ENCODE measurements at places on chromosomes 4 and X.

DNA sequence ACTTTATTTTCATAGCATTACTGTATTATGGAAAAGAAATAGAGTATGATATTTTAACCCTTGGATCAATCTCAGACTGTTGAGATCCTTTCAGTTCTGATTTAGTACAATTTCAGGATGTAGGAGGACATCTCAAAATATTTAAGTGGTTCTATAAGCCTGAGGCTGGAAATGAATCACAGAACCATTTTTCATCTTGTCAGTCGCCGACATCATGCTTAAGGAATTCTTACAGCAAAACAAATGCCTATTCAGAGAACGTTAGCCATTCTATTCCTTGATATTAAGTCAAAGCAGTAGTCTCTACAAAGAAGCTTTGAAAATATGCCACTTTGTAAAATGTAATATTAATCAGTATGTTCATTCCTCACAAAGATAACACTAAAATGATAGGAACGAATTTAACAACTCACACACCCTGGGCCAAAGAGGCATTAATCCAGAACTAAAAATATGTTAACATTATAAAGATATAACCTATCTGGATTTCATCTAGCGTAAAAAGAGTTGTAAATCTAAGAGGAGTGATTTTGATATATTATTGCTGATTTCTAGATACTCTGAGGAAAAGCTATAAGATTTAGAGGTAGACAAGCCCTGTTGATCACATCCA is 152.0 kb downstream of the GASK1B start:
- DNase-seq = no peak

DNA sequence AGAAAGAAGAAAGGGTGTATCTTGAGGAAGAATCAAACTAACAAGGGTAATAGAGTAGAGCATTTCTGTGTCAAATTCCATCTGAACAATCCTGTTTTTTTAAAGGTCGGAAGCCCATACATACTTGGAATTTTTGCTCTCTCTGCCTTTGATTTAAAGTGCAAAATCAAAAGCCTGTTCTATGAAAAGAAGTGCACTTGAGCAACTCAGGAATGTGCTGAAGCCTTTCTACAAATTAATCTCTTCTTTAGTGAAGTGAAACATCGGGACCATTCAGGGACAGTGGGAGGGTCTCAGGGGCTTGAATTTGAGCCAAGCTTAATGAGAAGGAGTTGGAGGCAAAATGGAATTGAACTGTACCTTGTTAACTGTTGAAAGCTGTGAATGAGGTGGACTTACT is 1008.5 kb upstream of the LCORL start:
- DNase-seq = no peak

- no peak for DNase-seq
Measured at GRCh38 chrX:21885568-21885967, 29.8 kb downstream of the YY2 start.

DNA sequence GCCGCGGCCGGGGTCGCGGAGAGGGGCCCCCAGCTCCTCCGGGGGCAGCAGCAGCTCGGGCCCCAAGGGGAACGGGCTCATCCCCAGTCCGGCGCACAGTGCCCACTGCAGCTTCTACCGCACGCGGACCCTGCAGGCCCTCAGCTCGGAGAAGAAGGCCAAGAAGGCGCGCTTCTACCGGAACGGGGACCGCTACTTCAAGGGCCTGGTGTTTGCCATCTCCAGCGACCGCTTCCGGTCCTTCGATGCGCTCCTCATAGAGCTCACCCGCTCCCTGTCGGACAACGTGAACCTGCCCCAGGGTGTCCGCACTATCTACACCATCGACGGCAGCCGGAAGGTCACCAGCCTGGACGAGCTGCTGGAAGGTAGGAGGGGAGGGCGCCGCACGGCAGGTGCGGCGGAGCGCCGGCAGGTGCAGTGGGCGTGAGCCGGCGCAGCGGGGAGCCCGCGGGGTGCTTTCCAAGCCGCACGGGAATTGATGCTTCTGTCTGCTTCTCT is 886 bp downstream of the DCLK2 start:
- DNase-seq = peak; percentile 11

- no peak for DNase-seq
Measured at GRCh38 chr4:63663870-63664269, 745.4 kb downstream of the TECRL start.

- no peak for DNase-seq
Measured at GRCh38 chr4:177673985-177674489, 231.8 kb upstream of the AGA start.

GRCh38 chr4:157231525-157231924 is 11.0 kb downstream of the GRIA2 start:
- DNase-seq = no peak

DNA sequence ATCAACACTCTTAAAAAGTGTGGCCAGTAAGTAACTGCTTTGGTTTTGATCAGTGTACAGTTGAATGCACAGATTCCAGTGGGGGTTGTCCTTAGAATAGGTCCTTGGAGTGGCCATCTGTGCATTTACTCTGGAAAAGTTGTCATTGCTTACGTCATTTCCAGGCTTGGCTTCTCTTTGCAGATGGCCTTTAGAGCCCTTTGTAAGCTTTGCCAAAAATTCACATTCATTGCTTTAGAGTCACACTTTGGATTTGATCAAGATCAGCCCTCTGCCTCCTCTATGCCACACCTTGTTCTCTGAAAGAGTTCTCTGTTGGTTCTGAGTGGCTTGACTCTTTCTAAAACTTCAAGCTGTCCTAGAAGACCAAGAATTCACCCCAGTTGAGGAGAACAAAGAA is 83.9 kb downstream of the MAMLD1 start:
- DNase-seq = no peak

DNA sequence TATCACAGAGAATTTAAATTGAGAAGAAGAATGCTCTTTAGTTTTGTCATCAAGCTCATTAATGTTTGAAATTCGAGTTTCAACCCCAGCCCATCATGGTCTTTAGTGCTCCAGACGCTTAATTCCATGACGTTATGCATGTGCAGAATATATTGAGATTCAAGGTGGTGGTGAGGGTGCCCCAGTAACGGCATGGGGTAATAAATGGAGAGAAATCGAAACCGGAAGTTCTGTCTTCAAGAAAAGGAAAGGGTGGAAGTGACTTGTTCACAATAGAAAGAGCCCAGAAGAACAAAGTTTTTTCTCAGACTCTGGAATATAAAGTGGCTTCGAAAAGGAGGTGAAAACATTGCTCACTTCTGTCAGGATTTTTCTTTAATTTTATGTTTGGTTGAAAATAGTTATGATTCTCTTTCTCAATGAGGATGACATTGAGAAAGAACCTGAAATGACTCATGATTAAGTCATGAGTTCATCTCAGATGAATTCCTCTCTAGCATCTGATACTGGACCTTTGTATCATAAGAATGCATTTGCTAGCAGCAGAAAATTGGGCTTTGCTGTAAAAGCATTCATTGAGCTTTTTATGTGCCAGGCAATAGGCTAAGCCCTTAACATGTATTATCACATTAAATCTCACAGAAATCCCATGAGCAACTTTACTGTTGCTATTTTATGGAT is 779 bp upstream of the DDX60L start:
- DNase-seq = peak; percentile 54

GRCh38 chr4:93764639-93765246 is 63.8 kb upstream of the ATOH1 start:
- DNase-seq = peak; percentile 42

DNA sequence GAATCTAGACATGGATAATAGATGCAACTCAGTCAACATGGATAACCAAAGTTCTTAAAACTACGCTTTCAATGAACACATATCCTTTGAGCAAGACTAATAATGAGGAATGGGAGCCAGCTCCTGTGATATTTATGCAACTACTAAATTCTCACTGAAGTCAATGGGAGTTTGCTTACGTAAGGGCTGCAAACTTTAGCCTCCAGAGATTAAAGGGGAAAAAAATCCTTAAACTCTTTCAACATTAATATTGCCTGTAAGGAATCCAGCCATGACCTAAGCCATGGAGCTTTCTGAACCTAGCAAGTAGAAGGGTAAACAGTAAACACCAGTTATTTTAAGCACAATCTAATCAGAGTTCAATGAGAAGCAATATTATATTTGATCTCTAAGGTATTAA is 125.2 kb upstream of the PITX2 start:
- no peak for DNase-seq

DNA sequence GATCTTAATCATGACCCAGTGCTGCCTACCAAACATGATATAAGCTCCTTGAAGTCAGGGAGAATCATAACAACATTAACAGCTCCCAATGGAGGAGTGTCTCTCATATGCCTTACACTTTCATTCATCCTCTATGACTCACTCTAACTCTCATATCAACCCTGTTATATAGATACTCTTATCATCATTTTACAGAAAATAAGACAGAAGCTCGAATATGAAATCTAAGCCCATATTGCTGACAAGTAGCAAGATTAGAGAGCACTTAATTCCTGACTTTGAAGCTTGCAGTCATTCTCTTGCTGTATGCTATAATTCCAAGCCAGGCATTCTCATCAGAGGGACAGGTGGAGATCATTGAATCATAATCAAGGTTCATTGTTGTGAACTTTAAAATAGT is 476.7 kb upstream of the ATOH1 start:
- DNase-seq = no peak

GRCh38 chr4:184838249-184839074 is 12.7 kb upstream of the ACSL1 start:
- no peak for DNase-seq

DNA sequence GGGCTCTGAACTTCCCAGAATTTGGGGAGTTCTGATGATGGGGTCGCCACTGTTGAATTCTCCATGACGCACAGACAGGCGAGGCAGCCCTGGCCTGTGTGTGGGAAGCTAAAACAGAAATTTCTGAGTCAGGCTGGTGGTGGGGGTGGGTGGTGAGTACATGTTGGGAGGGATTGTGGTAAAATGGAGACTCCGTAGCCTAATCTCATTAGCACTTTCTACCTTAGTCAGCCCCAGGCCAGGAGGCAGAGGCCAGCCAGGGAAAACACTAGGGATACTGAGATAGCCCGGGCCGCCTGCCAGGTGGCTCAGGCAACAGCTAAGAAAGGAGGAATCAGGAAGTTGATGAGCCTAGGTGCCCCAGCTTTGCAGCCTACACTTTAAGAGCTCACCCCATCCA is 39.3 kb upstream of the NHSL2 start:
- no peak for DNase-seq

- DNase-seq = no peak
Measured at GRCh38 chr4:102534845-102535244, 33.7 kb downstream of the NFKB1 start.

- no peak for DNase-seq
Measured at GRCh38 chrX:70613295-70613694, 168.7 kb downstream of the DLG3 start.

DNA sequence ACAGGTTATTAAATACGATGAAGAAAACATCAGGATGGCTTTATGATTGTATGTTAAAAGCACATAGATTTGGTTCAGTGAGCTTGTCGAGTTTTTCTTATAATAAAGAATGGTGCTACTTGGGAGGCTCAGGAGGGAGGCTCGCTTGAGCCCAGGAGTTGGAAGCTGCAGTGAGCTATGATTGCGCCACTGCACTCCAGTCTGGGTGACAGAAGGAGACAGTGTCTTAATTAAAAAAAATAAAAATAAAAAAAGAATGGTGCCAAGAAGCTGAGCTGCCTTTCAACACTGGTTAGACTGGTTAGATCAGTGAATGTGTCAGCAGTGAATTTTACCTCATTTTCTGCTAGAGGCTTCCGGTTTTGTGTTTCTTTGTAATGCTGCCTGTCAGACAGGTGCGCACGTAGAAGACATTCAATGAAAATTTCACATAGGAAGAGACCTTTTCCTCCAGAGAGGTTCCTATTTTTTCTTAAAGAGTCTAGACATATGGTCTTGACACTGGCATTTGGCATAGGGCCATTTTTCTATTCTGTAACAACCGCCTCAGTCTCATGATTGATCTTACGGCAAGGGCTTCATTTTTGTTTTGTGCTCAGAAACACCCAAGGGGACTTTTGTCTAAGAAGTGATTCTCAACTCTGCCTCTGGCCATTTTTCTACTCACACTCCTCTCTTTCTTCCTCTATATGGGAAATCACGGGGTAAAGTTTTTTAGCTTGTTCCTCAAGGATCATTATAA is 15.0 kb upstream of the ARSF start:
- DNase-seq = no peak

GRCh38 chr4:119728692-119729593 is 100.3 kb upstream of the PDE5A start:
- no peak for DNase-seq

- no peak for DNase-seq
Measured at GRCh38 chrX:53056292-53056691, 7.7 kb downstream of the GPR173 start.

DNA sequence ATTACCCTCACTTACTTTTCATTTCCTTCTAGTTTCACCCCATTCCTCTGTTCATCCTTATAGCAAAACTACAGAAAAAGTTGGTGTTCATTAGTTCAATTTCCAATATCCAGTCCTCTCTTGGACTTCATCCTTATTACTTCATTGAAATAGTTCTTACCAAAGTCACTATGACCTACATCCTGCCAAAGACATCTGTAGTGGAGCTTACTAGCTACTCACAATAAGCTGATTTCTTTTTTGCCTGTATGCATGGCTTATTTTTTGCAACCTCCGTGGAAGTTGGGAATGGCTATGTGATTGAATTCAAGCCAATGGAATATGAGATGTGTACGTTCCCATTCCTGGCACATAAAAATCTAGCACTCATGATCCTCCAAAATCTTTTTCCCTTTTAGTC is 4.6 kb upstream of the CDKL2 start:
- DNase-seq = no peak

GRCh38 chr4:37812713-37813112 is 13.8 kb upstream of the PGM2 start:
- DNase-seq = no peak

DNA sequence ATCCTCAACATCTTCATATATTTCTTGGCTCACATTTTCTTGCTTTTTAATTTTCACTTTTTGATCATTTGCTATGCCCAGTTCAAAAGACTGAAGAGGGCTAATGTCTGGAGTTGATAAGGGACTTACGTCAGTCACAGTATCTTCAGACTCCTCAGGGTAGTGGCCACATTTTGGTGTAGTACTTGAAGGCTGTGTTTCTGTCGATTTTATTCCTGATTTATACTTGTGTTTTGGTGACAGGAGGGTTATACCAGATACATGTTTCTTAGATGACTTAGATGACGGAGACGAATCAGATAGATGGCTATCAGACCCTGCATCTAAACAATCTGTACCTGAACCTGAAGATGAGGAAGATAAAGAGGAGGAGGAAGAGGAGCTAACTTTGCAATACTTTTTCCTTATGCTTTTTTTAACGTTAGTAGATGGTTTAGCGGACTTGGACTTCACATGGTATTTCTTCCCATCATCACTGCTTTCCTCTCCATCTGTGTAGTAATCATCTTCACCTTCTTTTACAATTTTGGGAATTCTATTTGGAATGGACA is 13.4 kb downstream of the CFAP97 start:
- DNase-seq = no peak

DNA sequence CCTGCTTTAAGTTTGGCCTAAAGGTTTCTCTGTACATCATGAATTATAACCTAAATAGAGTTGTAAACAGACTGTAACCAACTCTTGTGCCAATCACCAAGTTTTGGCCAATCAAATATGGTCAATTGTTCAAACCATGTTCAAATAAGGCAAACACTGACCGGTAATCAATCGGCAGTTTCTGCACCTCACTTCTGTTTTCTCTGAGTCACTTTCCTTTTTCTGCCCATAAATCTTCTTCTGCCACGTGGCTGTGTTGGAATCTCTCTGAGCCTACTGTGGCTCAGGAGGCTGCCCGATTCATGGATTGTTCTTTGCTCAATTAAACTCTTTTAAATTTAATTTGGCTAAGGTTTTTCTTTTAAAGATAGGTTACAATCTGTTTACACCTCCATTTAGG is 16.5 kb upstream of the ENPP6 start:
- peak; percentile 27 for DNase-seq
